ACHN (cell line): ENCODE measurements at places on chromosomes 3 and 15.

DNA sequence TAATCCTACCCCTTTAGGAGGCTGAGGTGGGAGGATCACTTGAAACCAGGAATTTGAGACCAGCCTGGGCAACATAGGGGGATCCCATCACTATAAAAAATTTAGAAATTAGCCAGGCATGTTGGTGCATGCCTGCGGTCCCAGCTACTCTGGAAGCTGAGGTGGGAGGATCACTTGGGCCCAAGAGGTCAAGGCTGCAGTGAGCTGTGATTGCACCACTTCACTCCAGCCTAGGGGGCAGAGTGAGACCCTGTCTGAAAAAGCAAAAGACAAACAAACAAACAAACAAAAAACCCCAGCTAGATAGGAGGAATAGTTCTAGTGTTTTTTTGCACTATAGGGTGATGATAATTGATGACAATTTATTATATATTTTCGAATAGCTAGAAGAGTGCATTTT lies 70.6 kb upstream of the CHRNB4 start:
- DNase-seq = no peak

DNA sequence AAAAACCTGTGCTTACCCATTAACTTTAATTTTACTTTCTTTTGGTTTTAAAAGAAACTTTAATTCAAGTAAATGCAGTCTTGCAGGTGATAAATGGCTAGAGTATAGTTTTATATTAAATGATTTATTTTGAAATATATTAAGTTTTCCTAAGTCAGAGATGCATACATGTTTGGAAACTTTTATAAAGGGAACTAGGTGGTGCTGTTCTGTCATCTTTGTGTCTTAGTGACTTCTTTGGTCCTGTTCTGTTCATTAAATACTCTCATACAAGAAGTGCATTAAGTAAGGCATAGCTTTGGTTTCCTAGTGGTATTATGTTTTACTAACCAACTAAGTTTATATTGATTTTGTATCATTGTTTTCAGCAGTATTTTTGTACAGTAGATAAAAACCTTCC lies 15.6 kb downstream of the CADM2 start:
- no peak for DNase-seq

DNA sequence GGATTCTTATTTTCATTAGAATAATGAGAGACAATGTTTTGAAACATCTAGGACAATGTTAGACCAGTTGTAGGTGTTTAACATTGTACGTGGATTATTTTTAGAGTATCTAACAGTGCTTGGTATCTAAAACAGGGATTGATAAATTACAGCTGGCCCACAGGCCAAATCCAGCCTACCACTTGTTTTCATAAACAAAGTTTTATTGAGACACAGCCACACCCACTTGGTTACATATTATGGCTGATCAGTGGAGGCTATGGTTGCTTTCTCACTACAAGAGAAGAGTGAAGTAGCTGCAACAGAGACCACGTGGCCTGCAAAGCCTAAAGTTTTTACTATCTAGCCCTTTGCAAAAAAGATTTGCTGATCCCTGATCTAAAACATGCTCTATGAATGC lies 223.1 kb upstream of the CTNNB1 start:
- no peak for DNase-seq

- no peak for DNase-seq
Measured at GRCh38 chr15:51172193-51172592, 77.5 kb upstream of the TNFAIP8L3 start.

GRCh38 chr3:8730656-8731055 lies 2.9 kb upstream of the CAV3 start:
- no peak for DNase-seq

DNA sequence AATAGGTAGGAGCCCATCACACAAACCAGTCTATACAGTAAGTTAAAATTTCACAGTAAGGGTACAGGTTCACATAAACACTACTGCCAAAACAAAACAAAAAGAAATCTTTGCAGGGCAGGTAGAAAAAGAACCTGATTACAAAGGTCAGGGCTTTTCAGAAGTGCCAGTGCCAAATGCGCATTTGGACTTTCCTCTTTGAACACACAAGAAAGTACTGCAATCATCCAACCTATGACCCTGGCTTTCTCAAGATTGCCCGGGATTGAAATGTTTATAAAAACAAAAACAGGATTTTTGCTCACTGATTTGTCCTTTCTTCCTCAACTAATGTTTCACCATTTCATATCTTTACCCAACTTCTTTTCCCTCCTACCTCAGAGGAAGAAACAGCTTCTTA lies 47.4 kb downstream of the CBLB start:
- no peak for DNase-seq

DNA sequence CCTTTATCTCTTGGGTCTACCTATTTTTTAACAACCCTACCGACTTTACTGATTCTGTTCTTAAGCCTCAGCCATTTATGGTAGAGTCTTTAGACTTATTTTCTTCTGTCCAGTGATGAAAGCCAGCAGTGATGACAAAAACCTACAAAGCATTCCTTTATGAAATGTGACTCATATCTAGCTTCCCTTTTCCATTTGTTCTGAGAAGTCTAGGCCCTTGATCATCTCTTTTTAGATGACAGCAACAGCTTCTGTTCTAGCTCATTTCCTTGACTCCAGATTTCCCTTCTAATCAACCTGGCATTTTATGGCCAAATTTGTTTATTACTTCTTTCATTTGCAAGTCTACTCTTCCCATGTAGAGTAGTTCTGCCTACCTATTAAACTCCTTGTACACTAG lies 36.1 kb downstream of the CFAP44 start:
- DNase-seq = no peak

GRCh38 chr3:126490619-126491018 lies 14.9 kb upstream of the ZXDC start:
- DNase-seq = no peak

DNA sequence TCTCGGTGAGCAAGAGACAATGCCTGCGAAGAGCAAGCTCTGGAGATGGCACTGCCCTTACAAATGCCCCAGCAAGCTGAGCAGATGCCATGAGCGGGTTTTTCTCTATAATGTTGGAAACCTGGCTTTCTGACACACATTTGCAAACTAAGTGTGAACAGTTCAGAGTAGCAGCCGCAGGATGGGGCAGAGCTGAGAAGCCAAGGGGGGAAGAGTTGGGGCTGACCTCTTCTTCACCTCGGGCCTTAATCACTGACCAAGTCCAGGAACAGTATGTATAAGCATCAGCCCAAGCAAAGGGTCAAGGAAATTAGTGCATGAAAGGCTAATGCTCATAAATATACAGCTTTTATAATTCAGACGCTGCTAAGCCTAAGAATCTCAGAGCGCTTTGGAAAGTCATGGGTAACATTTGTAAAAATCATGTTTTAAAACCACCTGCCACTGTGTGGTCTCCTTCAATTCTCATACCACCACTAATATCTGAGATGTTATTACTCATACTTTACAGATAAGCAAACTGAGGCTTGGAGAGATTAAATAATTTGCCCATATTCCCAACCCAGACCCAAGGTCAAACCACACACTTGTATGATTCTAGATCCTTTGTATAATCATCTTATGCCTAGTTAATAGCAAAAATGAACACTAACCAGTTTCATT lies 603.4 kb downstream of the FOXP1 start:
- DNase-seq = no peak

DNA sequence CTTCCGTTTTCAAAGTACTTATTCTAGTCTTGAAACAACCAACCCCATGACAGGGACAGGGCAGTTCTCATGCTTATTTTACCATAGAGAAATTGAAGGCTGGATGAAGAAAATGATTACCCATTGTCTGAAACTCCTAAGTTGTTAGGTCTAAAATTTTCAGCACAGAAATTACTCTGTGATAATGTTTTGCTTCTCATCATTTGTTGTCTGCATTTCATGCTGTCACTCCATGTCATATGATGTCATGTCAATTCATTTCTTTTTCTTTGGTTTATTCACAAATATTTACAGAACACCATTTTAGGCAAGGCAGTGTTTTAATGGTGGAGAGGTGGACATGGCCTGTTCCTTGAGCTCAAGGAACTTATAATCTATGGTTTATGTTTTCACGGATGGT lies 98.2 kb upstream of the RASGRP1 start:
- no peak for DNase-seq

- no peak for DNase-seq
Measured at GRCh38 chr3:44355362-44356033, 16.9 kb downstream of the TCAIM start.

DNA sequence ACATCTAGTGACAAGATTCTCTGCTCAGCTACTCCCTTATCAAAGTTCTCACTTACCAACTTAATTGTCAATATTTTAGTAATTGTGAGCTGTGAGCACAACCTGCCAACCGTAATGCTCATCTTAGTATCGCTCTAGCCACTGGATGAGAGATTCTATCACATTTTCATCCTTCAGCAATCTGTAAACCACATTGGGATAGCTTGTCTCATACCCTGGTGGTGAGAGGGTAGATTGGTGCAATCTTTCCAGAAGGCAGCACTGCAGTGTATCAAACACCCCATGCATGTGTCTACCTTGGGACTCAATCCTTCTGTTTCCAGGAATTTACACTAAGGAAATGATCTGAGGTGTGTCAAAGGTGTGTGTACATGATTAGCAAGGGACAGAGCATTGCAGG lies 18.9 kb upstream of the ATP8B4 start:
- no peak for DNase-seq

DNA sequence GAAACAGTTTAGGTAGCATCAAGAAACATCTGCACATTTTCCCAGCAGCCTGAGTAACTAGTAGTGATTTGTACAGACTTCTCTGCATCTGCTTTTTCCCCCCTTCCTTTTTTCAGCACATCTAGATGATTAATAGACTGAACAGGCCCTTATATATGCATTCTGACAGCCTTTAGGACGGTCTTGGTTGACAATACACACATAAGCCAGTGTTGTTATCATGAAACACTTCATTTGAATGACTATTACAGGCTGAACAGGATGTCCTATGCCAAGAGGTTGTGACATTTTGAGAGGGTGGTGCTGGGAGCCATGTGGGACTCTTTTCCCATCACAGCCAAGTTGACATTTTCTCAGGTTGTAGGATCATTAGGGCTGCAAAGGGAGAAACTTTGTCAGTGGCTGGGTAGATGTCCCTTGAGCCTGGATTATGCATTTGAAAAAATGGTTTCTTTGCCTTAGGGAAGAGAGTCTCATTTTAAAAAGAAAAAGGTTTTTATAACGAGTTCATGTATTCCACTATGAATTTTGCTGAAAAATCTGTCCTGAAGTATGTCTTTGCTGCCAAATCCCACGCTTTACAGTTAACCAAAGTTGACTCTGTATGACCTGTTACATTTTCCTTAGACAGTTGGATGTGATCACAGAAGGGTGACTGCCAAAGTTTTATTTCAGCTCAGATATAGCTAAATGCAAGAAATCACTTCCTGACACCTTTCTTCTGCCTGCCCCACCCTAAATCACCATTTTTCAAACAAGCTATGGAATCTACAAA lies 73.7 kb downstream of the FILIP1L start:
- DNase-seq = peak; percentile 4

DNA sequence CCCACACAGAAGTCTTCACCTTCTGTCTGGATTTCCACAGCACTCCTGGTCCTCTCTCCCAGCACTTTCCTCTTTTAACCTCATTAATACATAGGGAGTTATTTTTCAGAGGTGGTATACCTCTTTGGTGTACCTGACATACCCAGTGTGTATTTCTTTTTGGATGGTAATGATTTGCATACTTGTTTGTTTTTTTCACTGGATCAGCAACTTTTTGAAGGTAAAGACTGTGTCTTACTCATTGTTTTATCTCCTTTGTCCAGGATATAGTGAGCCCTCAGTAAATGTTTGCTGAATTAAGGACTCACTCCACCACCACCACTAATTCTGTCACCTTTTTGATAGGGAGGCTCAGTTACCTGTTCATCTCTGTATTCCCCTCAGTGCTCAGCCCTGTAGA lies 52.1 kb downstream of the SACM1L start:
- no peak for DNase-seq

DNA sequence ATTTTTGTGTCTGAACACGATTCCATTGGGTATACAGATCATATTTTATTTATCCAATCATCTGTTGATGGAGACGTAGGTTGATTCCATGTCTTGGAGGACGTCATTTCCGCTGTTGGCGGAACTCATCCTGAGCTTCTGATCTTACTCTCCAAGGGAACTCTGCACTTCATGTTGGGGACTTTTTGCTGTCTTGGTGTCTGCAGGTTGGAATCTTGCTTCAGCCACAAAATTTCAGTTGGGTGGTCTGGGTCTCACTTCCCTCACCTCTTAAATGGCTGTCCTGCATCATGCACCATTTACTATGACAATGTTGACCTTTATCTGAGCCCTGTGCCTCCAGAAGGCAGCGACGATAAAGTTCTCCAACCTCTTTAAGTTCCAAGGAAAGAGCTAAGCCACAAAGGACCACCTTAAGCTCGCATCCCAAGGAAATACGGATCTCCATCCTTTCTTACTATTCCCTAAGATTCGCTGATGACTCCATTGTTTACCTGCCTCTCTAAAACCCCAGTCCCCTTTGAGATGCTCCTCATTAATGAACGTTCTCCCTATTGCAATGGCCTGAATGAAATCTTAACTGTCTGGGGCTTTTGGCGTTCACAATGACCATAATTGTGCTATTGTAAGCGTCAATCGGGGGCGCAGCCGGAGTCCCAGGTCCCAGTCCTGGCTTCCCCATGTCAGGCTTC lies 23.1 kb upstream of the RNU6-1 start:
- DNase-seq = no peak

DNA sequence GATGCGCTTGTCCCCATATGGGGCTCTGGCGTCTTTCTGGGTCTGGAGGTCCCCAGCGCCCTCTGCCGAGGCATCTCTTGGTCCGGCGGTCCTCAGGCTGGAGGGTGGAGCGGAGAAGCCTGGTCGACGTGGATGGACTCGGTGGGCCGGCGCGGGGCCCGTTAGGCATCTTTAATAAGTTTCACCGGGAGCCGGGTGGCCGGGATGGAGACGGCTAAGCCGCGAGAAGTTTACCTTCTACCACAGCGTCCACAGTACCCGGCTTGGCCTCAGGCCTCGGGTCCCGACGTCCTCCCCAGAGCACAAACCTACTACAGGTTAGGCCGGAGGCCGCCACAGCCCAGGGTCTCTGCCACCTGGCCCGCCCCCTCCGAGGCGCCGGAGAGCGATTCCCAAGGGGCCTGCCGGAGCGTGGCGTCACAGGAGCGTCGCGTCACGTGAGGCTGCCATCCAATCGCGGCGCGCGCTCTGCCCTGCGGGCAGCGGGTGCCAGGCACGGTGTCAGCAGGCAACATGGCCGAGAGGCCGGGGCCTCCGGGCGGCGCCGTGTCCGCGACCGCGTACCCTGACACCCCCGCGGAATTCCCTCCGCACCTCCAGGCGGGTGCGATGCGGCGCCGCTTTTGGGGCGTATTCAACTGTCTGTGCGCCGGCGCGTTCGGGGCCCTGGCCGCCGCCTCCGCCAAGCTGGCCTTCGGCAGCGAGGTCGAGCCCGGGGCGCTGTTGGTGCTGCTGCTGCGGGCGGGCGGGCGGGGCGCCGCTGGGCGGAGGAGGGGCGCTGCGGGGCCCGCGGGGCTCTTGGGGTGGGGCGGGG lies at the start of gene TMEM42:
TMEM42 (plus strand) TSS at position 501 of the 814 bp plus-strand sequence; CDS start at position 514, 13 bp downstream.
- peak; percentile 87 for DNase-seq
